ENCODE measurements at places on chromosomes 5 and 9. TPM values are rescaled to one million over a fixed set of nuclear protein-coding genes. Genes with fewer than 3 reads are reported as not detected.
A peak's percentile ranks its signal among the peaks of the same experiment; 100 is the strongest.

- DNase-seq: no peak
These were observed 10.9 kb downstream of the QRFP start for GRCh38 chr9:130885484-130886375.

The CSF1R gene
- total RNA-seq: not detected

DNA sequence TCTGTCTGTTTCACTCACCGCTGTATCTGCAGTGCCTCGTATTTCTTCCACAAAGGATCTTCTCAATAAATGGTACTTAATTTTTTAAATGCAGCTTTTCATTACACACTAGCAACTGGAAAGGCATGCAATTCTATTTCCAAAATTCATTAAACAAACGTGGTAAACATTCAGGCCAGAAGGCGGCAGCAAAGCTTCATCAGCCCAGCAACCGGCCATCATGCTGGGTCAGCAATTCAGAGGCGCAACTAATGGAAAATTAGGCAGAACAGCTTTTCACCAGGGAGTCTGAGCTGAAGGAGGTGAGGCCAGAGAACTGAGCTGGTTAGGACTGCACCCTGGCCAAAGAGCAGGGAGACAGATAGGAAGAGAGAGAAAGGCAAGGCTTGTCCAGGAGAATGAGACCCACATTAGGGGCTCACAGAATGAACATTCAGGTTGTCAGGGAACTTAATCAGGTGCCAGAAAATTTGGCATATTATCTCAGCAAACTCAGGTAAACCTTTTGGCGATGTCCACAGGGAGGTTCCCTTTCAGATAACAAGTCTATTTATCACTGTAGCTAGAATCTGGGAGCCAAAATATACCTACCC lies 17.7 kb upstream of the RNF180 start:
- no peak for DNase-seq

- peak; percentile 98 for DNase-seq
These were observed 39.3 kb upstream of the RAD23B start for GRCh38 chr9:107243742-107244141.

The TYRP1 gene
- total RNA-seq: 0.18 TPM

All from foreskin keratinocyte (primary cell).